ENCODE measurements at places on chromosomes 7 and 10.

DNA sequence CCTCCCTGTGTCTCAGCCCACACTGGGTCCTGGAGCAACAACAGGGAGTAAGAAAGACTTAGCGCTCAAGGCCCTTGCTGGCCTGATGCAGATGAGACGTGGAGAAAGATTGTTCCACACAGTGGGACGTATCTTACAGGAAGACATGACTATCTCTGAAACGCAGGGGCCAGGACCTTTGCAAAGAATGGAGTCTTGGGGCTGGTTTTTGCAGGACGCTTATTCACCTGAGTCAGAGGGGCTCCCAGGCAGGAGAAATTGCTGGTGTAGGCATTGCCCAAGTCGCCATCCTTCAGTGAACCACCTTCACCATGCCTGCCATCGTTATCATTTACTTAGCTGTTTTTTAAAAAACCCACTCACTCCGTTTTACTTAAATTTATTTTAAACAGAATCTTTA, 11.8 kb upstream of the GDF10 start:
- no peak for DNase-seq

GRCh38 chr10:126207313-126207771, 180.9 kb downstream of the ADAM12 start:
- DNase-seq = no peak

DNA sequence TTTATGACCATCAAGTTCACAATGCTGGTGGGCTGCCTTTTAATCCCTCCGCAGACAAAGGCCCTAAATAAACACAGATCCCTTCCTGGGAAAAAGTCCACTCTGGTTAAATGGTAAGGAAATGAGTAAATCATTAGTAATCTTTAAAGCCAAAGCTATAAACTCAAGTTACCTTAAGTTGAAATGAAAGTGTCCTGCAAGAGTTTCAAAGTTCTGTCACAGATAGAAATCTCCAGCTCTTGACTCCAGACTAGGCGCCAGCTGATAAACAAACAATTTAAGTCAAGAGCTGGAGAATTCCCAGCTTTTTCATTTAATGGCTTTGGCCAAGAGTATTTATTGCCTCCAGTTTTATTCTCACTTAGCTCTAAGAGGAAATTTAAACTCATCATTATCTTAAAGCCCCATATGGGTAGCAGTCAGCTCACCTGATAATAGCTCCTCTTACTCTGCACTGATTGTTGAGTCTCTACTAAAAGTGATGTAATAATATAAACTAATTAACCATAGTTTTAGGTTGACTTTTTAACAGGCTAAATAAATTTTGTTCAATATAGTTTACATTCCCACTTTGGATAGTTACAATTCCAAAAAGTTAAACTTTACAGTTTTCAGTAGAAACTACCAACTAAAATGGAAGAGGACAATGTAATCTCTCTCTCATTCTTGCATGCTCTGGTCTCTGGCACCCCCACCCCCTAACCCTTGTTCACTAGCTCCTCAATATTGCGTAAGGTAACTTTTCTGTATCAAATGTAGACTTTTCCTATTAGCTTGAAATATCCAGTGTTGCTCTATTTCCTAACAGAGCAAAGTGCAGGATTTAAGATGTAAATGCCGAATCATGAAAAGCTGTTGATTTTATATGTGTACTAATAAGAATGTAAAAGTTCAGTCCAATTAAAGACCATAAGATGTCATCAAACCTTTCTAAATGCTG, 56.1 kb downstream of the HIBADH start:
- no peak for DNase-seq

DNA sequence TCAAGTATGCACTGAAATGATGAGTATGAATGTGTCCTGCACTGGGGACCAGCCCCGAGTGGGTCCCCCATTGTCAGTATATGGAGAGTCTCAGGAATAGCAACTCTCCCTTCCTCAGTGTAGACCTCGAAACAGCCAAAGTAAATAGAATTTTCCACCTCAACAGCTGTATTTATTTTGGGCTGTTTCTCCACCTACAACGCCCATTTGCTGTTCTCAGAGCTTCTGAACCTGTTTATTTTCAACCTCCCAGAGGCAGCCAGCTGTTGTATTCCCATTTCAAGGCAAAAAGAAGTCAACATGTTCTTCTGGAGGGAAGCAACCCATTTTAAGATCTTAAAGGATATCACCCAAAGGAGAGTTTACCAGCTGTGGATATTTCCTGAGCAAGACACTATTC, 59.6 kb upstream of the BICC1 start:
- DNase-seq = no peak

DNA sequence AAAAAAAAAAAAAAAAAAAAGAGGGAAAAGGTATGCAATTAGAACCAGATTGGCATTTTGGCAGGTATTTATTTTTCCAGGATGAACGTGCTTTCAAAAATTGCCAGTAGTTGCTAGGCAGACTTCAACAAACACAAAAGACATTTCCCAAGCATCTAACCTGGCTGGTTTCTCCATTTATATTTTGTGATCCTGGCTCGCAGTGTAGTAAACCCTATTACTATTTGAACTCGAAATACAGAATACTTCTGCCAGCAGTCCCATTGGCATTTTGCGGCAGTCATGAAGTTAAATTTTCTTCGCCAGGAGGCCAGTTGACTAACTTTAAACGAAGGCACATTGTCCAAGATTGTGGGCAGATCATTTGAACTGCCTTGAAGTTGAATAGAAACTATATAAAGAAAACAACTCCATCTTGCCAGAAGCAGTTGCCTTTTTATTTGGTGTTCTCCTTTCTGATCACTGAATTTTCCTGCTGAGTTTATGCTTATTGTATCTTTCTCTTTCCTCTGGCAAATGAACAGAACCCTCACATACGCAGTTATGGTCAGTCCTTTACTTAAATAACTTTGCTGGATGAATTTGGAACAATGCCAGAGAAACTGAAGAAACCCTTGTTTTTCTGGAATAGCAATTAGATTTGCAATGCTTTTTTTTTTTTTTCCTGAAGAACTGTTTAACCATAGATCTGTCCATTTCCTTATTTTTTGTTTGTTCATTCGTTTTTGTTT, 132.9 kb downstream of the BICC1 start:
- no peak for DNase-seq

DNA sequence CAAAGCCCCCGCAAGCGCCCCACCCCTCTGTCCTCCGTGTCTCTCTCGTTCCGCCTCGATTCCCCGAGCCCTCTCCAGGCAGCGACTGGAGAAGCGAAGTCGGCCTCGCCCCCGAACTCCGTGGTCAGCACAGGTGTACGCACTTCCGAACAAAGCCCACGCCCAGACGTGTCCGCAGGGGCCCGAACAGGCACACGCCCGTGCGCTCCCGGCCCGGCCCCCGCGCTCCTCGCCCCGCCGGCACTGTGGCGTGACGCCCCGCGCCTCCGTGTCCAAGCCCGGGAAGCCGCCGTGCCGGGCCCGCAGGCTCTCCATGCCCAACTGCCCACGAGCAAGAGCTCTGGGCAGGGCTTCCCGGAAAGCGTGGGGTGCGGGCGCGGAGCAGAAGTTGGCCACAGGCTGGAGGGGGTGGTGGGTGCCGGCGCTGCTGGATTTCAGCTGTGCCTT, 662 bp downstream of the NRCAM start:
- DNase-seq = no peak

DNA sequence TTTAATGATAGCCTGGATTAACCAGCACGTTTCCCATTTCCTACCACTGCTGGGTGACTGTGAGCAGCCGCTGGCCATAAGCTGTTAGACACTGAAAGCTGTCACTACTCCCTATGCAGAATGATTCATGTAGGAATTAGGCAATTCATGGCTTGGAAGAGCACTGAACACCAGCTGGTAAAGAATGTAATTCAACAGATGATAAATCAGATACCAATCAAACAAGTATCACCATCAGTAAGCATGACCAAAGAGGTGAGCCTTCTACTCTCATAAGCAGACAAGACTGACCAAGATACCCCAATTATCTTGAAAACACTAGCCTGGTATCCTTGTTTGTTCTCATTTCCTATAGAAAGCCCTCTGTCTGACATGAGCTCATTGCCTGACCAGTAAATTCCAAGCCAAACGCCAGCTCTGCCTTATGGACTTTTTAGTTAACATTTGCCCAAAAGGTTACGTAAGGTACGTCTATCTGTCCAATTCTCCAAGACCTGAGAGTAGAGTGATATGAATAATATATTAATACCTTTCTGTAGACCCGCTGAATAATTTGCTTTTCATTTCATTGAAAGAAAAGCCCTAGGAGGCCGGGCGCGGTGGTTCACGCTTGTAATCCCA, 127.7 kb downstream of the ELMO1 start:
- DNase-seq = no peak

- no peak for DNase-seq
Observed at GRCh38 chr10:118816471-118817168, 61.9 kb upstream of the CACUL1 start.

DNA sequence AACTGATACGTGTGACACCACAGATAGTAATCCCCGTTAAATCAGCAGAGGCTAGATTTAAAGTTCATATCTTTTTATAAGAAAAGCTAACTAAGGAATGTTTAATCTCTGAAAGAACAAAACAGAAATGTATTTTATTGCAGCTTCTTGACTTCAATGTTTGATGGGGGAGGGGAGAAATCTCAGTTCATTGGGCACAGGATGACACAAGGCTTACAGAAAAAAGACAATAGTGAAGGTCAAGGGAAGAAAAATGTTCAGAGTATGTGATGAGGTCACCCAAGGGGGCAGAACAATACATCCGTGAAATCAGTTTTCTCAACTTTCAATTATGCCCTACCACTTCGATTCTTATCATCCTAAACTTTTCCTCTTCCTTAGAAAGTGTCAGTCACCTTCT, 102.9 kb downstream of the ELAPOR2 start:
- DNase-seq = no peak

- DNase-seq = no peak
Observed at GRCh38 chr7:129947701-129948100, 5.1 kb downstream of the UBE2H start.

GRCh38 chr10:133237241-133237587, 441 bp upstream of the VENTX start:
- DNase-seq = no peak

GRCh38 chr10:126423732-126424491, 35.6 kb upstream of the ADAM12 start:
- no peak for DNase-seq

GRCh38 chr7:140923358-140924006, 1.2 kb downstream of the BRAF start:
- no peak for DNase-seq

GRCh38 chr7:102814025-102814471, 65.2 kb downstream of the FAM185A start:
- no peak for DNase-seq

DNA sequence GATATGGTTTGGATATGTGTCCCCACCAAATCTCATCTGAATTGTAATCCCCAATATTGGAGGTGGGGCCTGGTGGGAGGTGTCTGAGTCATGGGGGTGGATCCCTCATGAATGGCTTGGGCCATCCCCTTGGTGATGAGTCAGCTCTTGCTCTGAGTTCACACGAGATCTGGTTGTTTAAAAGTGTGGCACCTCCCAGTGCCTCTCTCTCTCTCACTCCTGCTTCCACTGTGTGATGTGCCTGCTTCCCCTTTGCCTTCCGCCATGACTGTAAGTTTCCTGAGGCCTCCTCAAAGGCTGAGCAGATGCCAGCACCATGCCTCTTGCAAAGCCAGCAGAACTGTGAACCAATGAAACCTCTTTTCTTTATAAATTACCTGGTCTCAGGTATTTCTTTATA, 4.8 kb upstream of the GCK start:
- no peak for DNase-seq

Data from stimulated activated CD8-positive, alpha-beta memory T cell treated with anti-CD3 and anti-CD28 coated beads, Interleukin-2, amount 100 ng/mL, for 1 hour (primary cell).